ENCODE measurements at places on chromosomes 16 and 17. TPM values are rescaled to one million over a fixed set of nuclear protein-coding genes. Genes with fewer than 3 reads are reported as not detected.

GRCh38 chr17:37527249-37527851, 37.7 kb downstream of the DUSP14 start:
- no peak for DNase-seq

DNA sequence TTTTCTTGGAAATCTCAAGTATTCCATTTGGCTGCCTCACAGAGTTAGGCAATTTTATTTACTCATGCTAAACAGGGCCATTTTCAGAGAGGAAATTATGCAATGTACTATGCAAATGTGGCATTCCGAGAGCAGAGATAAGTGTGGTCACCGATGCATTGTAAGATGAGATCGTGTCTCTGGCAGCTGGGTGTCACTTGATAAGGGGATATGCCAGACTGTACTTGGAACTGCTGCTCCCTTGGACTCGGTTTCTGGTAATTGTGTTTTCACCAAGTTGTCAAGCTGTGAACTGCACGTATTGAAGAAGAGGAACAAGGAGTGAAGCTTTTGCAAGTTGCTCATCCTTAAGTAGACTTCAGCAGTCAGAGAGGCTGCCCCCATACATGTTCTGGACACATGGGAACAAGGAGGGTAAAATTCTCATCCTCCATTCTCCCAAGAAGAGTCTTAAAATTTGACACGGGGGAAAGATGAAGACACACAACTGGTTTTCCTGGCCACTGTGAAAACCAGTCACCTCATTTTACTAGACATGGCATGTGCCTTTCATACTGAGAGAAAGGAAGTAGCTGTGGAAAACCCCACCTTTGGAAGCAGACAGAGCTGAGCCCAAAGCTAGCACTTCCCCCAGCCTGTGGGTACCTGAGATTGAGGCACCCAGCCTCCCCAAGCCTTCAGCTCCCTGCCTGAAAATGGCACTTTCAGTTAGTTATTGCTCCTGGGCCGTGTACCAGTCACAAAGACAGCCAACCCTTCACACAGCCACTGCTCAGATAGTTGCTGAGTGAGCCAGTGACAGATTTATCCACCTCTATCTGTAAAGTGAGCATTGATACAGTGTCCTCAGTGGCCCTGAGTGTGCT, 150.7 kb downstream of the SOCS1 start:
- peak; percentile 65 for DNase-seq

The ATP2C2 gene
- total RNA-seq: not detected

GRCh38 chr17:43021741-43022512, at the start of gene VAT1:
Gene VAT1 (minus strand): TSS chr17:43022385. CDS start chr17:43022322, 63 bp downstream.
- DNase-seq: peak; percentile 66

The DPEP3 gene
- total RNA-seq: 0.28 TPM

Measured in activated CD8-positive, alpha-beta memory T cell treated with anti-CD3 and anti-CD28 coated beads, Interleukin-2, amount 10 ng/mL, durations not matched to agents 7 days and 5 days (primary cell).